Daoy (cell line): ENCODE measurements at places on chromosomes 11 and 22. TPM values are rescaled to one million over a fixed set of nuclear protein-coding genes. Genes with fewer than 3 reads are reported as not detected.

DNA sequence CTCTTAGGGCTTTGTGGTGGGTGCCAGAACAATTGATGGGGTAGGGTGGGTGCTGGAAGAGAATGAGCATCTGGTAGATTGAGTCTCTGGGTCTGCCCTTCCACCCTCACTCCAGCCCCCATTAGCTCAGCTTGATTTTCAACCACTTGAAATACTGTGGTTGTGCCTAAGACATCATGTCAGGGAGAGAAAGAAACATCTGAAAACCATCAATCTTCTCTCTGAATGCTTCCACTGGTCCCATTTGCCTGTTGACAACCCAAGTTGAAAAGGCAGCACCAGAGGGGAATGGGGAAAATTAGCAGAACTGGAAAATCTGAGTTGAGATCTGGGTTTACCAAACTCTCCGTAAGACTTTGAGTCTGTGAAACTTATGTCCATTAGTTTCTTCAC, 26.1 kb downstream of the CD44 start:
- DNase-seq: no peak

- DNase-seq: no peak
Observed at GRCh38 chr11:44467931-44468330, 97.5 kb upstream of the CD82 start.

ARHGAP42 gene
- 6.7 and 6.9 TPM in 2 replicates for total RNA-seq

SYCE3 gene
- total RNA-seq: 0.51 TPM in 1 of 2 replicates, not detected in the other

- no peak for DNase-seq
Observed at GRCh38 chr22:28910569-28911303, 27.4 kb downstream of the ZNRF3 start.
